Nephron progenitor cell (in vitro differentiated cells): ENCODE measurements at places on chromosomes 5 and 9.

GRCh38 chr9:128070874-128071273 lies 2.8 kb downstream of the SLC25A25 start:
- no peak for DNase-seq

GRCh38 chr9:23431459-23431858 lies 394.6 kb downstream of the ELAVL2 start:
- DNase-seq: no peak

DNA sequence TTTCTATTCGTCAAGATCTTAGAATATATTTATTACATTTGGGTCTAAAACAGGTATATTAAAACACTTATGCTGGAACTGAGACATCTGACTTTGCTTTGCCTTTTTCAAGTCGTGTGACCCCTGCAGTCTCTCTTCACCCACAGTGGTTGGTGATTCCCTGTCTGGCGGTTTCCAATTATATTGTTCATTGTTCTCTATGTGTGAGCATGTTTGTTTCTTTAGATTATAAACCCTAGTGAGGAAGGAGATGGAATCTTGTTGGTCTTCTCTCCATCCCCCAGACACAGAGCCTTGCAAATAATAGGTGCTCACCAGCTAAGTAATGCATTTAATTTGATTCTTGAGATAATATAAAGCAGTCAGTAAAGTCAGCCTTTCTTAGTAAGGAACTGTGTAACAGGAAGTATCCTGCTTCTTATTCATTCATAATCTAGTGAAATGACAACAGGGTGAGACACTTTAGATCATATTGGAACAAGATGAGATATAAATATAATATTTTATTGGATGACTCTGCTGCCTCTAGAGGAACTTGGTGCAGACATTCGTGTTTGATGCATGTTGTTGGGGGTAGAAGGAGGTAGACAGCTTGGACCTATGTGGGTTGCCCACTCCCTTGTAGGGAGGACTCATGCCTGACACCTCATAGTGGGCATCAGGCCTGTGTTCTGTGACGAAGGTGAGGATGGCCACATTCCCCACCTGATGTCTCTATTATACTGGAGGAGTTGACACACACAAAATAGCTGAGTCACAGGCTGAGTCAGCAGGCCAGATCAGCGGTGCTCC lies 88.1 kb downstream of the FGF1 start:
- no peak for DNase-seq

DNA sequence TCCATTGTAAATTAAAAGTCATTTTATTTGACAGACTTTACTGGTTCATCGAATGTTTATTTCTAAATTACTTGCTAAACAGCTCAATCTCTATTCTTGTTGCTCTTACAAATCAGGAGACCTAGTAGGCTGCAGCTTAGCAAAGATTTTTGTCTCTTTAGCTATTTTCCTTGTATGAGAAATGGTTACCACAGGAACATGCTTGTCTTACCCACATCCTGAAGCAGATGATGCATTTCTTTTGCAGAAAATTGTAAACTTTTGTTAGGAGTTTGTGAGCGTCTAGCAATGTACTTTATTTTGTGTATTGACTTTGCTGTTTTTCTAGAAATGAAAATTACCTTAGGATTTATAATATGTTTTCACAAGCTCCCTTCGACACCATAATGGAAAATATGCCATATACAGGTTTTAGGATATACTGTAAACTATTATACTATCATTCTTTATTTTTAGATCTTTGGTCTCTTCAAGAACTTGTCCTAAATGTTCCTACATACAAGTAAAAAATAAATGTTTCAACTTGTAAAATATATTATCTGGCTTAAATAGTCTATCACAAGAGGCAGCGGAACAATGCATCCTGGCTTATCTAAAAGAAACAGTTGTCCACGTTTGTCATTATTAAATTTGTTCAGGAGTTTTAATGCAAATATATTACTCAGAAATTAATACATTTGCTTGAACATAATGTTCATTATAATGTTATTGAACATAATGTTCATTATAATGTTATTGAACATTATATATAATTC lies 54.1 kb downstream of the SPEF2 start:
- DNase-seq: no peak

DNA sequence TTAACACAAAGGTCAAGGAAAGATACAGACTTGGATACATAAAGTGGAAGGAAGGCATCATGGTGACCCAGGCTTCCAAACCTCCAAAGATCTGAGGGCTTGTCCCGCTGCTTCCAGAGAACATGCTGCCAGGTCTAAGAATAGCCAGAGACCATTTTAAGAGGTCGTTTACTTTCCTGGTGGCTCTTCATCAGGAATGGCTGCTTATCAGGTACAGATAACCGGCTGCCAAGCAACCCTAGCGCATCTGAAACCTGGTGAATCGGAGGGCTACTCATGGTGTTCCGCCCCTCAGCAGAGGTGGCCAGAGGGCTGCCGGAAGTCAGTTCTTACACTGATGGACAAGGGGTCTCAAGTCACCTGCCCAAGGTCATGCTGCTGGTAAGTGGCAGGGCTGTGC lies 251.3 kb upstream of the DAP start:
- no peak for DNase-seq

DNA sequence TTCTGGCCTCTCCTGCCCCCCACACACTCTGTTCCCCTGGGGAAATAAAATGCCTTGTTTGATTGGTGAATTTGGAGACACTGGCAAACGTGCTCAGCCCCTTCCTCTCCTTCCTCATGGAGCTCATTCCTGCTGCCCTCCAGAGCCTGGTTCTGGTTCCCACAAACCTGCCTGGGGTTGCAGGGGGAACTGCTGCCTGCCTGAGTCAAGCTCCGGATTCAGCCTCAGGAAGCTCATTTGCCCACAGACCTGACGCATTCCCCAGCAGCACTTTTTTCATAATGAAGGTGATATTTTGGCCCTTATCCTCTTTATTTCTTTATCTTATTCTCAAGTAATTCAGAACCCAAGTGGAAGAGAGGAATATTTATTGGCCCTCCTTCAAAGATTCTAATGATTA lies 140.5 kb downstream of the TTLL11 start:
- DNase-seq: no peak

DNA sequence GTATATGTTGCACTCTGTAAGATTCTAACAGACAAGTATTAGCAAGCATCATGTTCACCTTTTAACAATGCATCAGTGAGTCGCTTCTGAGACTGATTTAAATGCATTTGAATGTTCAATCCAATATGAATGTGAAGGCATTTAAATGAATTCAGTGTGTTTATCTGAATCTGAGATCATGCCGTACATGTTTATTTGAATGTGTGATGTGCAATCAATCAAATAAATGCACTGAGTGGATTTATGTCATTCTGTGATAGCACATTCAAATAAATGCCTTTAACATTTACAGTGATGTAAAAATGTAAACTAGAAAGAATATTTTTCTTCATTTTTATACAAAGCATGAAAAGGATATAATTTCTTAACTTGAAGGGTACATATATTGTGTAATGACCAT lies 1063.5 kb upstream of the NUDT12 start:
- DNase-seq: no peak

GRCh38 chr9:101562966-101563365 lies 29.3 kb downstream of the RNF20 start:
- DNase-seq: no peak

GRCh38 chr5:5423586-5423985 lies 1.1 kb downstream of the ICE1 start:
- DNase-seq: no peak

- no peak for DNase-seq
These were observed at the start of gene RGS14 for GRCh38 chr5:177357459-177358351. Gene RGS14 (plus strand): TSS chr5:177357924. CDS start chr5:177358025, 101 bp downstream.

DNA sequence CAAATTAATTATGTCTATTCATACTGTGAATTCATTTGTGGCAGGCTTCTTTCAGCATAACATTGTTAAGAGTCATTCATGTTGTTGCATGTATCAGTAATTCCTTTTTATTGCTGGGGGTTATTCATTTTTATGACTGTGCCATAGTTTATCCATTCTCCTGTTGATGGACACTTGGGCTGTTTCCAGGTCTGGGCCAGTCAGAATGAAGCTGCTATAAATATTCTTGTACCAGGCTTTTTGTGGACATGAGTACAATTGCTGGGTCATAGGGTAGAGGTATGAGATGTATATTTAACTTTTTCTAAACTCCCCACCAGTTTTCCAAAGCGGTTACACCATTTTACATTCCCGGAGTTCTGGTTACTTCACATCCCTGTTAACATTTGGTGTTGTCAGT lies 13.6 kb downstream of the PRPF4 start:
- DNase-seq: no peak
